ACHN (cell line): ENCODE measurements at places on chromosomes 1 and 21.

DNA sequence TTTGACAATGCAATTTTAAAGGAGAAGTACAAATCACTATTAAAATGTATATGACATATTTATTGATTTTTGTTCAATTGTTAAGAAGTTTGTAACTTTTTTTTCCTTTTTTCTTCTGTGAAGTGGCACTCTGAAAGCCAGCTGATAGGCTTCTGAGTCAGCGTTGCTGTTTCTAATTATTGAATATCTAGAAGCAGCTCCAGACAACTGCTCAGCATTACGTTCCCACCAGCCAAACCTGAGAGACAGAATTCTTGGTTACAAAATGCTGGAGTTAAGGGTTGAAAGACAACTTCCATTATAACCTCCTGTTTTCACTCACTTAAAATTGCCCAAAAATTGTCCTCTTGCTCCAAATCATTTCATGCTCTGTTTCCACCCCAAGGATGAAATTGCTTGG, 31.4 kb upstream of the LMX1A start:
- DNase-seq = no peak

DNA sequence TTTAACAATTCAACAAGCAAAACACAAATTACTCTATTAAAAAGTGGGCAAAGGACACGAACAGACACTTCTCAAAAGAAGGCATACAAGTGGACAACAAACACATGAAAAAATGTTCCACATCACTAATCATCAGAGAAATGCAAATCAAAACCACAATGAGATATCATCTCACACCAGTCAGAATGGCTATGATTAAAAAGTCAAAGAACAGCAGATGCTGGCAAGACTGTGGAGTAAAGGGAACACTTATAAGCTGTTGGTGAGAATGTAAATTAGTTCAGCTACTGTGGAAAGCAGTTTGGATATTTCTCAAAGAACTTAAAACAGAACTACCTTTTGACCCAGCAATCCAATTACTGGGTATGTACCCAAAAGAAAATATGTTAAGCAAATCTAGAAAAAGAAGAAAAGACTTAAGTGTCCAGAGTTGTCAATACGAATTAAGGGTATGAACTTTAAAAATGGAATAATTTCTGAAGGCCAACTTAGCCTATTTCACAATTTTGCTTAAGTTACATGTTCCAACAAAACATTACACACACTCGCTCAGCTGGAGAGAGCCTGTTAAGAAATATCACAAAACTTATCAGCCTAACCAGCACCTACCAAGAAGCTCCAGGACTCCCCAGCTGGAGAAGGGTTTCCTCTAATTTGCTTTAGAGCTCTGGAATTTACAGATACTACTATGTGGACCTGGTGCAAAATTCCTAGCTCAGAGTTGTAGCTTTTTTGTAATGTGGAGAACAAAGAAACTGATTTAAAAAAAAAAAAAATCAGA, 232.1 kb downstream of the DUSP10 start:
- DNase-seq = no peak

DNA sequence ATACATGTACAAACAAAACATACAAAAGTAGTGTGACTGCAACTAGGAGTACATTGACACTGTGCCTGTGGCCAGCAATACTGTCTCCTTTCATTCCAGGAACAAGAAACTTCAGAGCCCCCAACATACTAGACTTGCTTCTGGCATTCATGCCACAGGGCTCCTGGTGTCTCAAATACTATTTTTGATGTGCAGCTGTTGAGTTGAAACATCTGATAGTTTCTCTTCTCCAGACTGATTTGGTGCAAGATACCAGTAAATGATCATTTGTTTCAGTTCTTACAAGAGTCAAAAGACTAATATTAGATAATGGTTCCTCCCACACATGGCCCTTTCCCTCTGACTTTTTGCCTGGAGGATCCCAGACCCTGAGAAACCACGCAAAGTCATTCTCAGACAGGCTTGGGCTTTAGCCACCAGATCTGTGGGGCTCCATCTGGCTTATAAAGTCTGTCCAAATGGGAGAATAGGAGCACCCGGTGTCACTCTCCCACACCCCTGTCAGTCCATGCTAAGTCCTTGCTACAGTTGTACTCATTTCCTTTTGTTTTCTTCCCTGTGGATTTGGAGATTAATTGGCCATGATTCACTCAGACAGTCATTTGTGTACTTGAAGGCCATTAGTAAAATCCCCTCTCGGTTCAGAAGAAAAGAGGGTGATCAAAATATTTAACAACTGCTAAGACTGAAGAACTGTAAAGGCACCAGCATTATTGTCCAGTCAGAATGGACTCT, 163.5 kb upstream of the RUNX1 start:
- DNase-seq = no peak

GRCh38 chr1:39398278-39399021, 93.0 kb upstream of the BMP8A start:
- DNase-seq = peak; percentile 97

DNA sequence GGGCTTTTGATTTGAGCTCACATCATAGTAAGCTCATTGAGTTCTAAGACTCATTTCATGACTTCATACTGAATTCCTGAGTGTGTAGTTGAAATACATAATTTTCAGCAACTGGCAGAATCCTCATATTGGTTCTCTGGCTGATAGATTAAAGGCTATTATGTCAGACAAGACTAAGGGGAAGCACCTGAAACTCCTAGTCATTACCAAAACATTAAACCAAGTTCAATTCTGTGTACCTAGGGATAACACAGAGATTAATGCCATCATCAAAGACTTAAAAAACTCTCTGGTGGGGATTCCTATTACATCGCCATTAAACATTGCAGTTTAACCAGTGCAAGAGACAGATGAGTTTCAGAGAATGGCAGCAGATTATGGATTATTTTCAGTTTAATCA, 339.1 kb downstream of the PTPRC start:
- no peak for DNase-seq

DNA sequence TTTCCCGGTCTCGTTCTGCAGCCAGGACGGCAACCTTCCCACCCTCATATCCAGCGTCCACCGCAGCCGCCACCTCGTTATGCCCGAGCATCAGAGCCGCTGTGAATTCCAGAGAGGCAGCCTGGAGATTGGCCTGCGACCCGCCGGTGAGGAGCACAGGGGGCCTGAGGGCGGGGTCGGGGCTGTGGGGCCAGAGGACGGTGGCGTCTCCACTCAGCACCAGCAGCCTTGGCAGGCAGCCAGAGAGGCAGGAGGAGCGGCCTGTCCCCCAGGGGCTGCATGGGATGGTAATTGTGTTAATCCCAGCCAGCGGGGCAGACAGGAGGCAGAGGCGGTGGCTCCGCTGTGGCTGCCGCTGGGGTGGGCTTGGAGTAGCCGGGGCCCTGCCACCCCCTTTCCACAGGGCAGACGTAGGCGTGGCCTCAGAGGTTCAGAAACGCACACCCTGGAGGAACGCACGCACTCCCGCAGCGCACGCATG, 12.1 kb downstream of the SAMD11 start:
- no peak for DNase-seq

DNA sequence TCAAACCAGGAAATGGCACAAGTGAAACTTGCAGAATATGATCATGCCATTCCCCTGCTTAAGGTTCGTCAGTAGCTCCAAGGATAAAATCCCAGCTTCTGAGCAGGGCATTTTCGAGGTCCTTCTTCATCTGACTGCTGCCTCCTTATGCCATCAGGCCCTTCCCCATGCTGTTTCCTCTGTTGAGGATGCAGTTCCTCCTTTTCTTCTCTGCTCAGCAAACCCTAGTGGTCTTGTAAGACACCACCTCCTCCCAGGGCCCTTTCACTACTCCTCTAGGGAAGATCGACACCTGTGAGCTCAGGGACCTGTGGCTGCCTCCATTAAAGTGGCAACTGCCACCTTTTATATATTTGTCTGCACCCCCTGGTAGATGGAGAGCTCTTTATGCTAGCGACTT, 62.1 kb upstream of the JUN start:
- no peak for DNase-seq

DNA sequence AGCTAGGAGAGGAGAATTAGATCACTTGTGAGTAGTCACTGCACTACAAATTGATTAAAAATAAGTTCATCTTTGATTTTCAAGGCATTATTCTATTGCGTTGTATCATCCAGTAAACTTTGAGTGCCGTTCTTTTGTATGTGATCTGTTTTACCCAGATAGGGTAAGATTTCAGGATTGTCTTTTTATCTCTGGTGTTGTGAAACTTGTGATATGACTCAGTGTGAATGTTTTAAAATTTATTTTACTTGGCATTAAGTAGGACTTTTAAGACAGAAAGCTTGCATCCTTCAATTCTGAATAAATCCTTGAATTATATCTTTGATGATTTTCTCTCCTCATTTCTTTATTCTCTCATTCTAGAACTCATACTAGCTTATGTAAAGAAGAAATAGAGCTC, 93.3 kb upstream of the ADAMTS5 start:
- DNase-seq = no peak

GRCh38 chr1:152162792-152163463, 3.9 kb upstream of the RPTN start:
- DNase-seq = peak; percentile 95

- no peak for DNase-seq
These were observed 87.4 kb upstream of the HIVEP3 start for GRCh38 chr1:42006093-42006492.

DNA sequence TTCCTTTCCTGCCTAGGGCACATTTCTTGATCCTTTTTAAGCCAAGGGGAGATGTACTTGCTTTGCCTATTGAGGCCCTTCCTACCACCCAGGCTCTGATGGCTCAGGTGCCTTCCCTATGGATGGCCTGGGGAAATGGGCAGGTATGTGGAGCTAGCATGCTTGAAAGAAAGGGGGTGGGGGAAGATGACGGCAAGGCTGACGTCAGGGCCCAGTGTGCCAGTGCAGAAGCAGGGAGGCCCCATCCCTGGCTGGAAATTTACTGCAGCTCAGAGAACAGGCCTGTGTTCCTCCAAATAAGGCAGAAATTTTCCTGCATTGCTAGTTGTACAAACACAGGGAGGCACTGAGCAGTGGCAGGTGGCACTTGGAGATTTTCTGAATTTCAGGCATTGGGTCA, 453.2 kb upstream of the VAMP3 start:
- DNase-seq = no peak

DNA sequence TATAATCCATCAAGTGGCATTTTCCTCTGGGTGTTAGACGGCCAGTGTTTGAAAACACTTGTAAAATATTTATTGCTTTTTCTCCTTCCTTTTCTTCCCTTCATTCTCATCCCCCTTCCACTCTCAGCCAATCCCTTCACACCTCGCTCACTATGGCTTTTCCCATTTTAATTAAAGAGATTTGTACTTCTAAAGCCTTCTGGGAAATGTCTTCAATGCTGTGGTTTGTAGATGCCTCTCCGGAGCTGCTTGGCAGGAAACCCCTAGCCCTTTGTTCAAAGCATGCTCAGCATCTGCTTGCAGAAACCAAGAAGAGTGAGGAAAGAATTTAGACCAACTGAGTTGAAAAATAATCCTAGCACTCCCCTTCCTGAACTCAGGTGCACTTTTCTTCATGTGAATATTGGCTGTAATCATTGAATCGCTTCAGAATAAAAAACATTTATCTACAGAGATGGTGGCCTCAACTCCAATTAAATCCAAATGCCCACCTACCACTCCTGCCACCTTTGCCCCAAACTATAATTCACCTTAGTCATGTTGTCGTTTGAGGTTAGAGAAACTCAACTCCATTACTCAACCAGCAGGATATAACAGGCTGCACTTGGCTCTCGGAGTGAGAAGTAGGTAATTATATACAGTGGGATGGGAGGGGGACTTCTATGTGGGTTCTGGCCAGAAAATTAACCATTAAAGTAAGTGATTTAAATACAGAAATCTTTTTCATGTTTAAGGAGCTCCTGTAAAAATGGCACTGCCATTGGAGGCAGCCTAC, 659.4 kb upstream of the CAMK1G start:
- no peak for DNase-seq

DNA sequence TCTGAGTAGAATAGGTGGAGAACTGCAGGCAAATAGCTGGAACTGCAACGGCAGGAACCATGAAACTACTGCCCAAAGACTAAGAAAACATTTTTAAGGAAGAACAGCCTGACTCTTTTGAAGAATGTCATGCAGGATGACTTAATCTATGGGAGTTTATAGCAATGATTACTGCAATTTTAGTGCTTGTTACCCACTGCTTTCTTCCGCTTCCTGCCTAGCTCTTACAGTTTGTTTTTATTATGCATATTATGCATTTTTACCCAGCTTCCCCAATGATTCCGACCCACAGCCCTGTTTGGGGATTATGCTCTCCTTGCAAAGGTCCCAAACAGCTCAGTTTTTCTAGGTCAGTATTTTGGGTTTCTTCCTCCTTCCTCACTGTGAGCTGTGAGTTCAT, 71.2 kb downstream of the PCNX2 start:
- no peak for DNase-seq

GRCh38 chr1:170562646-170563338, 30.8 kb downstream of the GORAB start:
- DNase-seq = peak; percentile 46

- DNase-seq = peak; percentile 4
These were observed 130.3 kb downstream of the FGGY start for GRCh38 chr1:59427155-59427554.

DNA sequence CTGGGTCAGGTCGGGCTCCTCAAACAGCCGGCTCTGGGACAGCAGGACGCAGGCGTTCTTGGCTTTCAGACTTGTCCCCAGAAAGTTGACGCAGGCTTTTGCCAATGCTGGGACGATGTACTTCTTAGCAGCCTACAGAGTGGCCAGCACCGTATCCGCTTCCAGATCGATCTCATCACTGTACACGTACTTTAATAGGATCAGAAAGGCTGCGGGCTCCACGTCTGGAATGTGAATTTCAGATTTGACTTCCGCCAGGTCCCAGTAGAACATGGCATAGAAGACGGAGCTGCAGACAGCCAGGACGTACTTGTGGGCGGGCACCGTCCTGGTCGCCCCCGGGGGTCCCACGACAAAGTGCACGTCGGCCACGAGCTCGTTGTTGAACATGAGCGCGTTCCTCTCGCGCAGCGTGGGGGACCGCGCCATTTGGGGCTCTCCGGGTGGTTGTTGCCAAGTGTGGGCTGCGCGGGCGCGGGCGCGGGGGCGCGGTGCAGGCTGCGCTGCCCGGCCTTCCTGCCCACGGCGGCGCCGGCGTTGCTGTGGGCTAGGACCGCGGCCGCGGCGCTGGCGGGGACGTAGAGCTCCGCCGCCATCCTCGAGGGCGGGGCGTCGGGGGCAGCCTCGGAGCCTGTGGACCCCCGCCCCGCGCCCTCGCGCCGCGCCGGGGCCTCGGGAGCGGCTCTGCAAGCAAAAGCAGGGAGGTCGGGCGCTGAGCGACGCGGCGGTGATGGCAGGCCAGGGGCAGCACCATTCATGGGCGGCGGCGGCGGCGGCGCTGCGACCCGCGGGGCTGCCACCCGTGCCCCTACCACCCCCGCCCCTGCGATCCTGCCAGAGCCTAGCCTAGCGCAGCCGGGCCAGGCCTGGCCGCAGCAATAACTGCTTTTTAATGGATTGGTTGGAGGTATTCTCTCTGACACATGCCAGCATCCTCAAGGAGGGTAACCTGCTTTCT, 10.6 kb downstream of the CNR2 start:
- no peak for DNase-seq
